ENCODE measurements at places on chromosomes 3 and 15. TPM values are rescaled to one million over a fixed set of nuclear protein-coding genes. Genes with fewer than 3 reads are reported as not detected.

DNA sequence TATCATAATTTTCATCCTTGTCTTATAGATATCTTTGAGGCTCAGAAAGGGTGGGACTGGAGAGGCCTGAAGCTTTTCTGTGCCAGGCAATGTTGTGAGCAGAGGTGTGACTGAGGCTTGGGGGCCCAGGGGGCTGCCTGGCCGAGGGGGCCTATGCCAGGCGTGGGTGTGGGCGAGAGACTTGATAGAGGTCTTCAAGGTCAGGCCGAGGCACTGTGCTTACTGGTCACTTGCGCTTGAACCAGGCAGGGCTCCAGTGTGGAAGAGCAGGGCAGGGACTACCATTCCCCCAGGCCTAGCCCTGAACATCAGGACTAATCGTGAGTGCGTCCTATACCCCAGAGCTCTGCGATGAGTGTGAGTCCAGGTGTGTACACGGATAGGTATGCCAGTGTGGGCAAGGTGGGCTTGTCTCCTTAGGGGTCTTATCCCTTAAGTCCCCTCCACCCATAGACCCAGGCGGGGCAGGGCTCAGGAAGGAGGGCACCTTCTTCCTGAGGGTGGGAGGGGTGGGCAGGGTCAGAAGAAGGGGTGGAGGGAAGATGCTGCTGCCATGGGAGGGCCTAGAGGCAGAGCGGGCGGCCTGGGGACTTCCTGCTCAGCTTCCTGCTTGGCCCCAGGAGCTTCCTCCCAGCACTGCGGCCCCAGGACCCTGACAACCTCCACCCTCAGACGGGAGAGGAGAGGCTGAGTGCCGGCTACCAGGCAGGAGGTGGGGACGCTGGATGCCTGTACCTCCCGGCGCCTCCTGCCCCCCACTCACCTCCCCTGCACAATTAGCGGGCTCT lies 84.7 kb downstream of the LINGO1 start:
- peaks cover 4% of the 10 kb centered on the region for H3K36me3 ChIP-seq
- peaks cover 34% of the 10 kb centered on the region for H3K4me1 ChIP-seq
- peaks cover under 1% of the 10 kb centered on the region for H3K27me3 ChIP-seq
- no peak overlapping the region for H3K4me3 ChIP-seq
- H3K27ac ChIP-seq: no peak overlapping the region

The GOLGA8R gene
- not detected for total RNA-seq

GRCh38 chr3:184784731-184785500 lies 27.1 kb upstream of the VPS8 start:
- peaks cover 18% of the 10 kb centered on the region for H3K4me1 ChIP-seq
- H3K36me3 ChIP-seq: no peaks in the 10 kb centered on the region
- no peak for DNase-seq
- no peaks in the 10 kb centered on the region for H3K27me3 ChIP-seq

DNA sequence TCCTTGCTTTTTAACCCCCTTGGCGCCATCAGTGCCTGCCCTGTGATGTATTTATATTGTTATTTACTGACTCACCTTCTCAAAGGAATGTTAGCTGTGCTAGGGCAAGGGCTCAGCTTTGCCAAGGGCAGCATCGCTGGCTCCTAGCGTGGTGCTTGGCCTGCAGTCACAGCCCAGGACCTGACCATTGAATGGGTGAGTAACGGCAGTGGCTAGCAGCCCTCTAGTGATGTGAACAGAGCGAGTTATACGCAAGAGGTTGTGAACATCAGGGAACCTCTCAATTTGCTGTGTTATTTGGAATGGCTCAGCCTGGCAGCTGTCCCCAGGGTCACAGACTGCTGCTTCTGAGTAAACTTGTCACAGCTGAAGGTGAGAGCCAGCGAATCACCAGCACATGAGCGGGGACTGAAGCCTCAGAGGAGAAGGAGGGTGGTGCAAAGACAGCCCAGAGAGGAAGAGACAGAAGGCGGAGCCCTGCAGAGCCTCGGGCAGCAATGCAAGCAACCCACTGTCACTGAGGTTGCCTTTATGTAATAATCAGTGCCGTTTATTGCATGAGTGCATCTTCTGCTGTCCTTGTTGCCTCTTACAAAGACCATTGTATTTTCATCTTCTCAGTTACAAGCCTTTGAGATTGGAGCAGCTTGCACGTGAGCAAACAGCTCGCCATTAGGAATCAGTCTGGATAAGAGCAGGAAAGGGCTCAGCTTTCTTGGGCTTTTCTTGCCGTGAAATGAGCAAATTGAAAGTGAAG lies 158.3 kb downstream of the SLCO3A1 start:
- peak overlapping the region; percentile 44 for H3K4me3 ChIP-seq
- no peak for DNase-seq
- peaks cover under 1% of the 10 kb centered on the region for H3K36me3 ChIP-seq
- no peak overlapping the region for H3K27ac ChIP-seq

The ST3GAL6 gene
- total RNA-seq: 52.9 TPM

DNA sequence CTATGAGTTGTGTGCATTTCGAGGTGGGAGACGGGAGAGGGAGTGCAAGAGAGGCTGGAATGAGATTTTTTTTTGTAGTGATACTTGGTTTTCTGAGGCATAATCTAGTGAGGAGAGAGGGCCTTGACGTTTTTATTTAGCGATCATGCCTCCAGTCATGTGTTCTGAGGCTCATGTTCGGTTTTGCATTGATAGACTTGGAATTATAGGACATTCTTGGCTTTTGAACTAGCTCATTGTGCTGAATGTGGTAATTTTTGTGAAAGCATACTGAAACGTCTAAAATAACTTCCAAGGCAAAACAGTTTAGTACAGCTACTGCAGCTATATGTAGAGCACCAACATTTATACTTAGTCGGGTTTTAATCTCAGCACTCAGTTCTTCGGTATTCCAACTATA lies 408.1 kb downstream of the CNTN4 start:
- H3K36me3 ChIP-seq: no peaks in the 10 kb centered on the region
- peaks cover 17% of the 10 kb centered on the region for H3K4me1 ChIP-seq

The SAMMSON gene
- total RNA-seq: not detected

The PCLAF gene
- total RNA-seq: 4.7 TPM

The ABHD10 gene
- total RNA-seq: 35.9 TPM

The TRAIP gene
- 11.3 TPM for total RNA-seq

The ATP13A5 gene
- not detected for total RNA-seq

DNA sequence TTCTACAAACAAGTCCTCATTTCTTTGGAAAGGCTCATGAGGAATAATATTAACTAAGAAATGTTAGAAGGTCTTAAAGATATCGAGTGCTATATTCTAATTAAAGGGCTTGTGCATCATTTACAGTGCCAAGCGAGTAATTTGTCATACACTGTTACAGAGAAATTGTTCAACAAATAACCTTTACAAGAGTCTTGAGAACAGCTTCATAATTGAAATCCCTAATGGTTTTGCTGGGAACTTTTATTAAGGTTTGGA lies 209.5 kb downstream of the MECOM start:
- H3K27ac ChIP-seq: no peak overlapping the region
- no peak overlapping the region for H3K4me3 ChIP-seq
- no peaks in the 10 kb centered on the region for H3K36me3 ChIP-seq
- peaks cover 2% of the 10 kb centered on the region for H3K27me3 ChIP-seq
- H3K4me1 ChIP-seq: peaks cover 2% of the 10 kb centered on the region

- H3K4me3 ChIP-seq: peak overlapping the region; percentile 93
- DNase-seq: no peak
- no peak overlapping the region for H3K27ac ChIP-seq
- peaks cover 9% of the 10 kb centered on the region for H3K27me3 ChIP-seq
- peaks cover 4% of the 10 kb centered on the region for H3K36me3 ChIP-seq
- peaks cover 5% of the 10 kb centered on the region for H3K4me1 ChIP-seq
Observed at GRCh38 chr15:89656116-89656815, 999 bp upstream of the KIF7 start.

GRCh38 chr3:87148020-87148419 lies 79.1 kb upstream of the CHMP2B start:
- no peak for DNase-seq
- H3K4me3 ChIP-seq: no peak overlapping the region
- no peak overlapping the region for H3K27ac ChIP-seq
- no peaks in the 10 kb centered on the region for H3K27me3 ChIP-seq
- no peaks in the 10 kb centered on the region for H3K36me3 ChIP-seq

- DNase-seq: no peak
- H3K4me3 ChIP-seq: no peak overlapping the region
- H3K36me3 ChIP-seq: no peaks in the 10 kb centered on the region
- H3K4me1 ChIP-seq: peaks cover 4% of the 10 kb centered on the region
- peaks cover 13% of the 10 kb centered on the region for H3K27me3 ChIP-seq
Observed at GRCh38 chr3:13141183-13141582, 68.0 kb upstream of the IQSEC1 start.

DNA sequence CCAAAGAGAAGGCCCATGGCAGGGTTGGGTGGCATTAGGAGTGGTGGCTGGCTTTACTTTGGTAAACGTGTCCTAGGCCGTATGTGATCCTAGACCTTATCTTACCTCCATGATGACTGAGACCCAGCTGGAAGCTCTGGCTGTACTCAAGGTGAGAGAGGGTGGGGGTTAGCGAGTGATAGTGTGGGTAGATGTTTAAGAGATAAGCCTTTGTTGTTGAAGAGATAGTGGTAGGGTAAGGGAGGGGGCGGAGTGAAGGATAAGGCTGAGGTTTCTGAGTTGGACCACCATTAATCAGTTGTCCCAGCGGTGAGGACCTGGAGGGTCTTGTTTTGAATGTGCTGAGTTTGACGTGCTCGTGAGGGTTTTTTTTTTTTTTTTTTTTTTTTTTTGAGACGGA lies 61.5 kb upstream of the ULK4 start:
- peaks cover 66% of the 10 kb centered on the region for H3K4me1 ChIP-seq
- H3K36me3 ChIP-seq: no peaks in the 10 kb centered on the region
- H3K4me3 ChIP-seq: peak overlapping the region; percentile 84
- DNase-seq: no peak
- H3K27ac ChIP-seq: peak overlapping the region; percentile 99
- H3K27me3 ChIP-seq: peaks cover 12% of the 10 kb centered on the region

The SI gene
- not detected for total RNA-seq

The PLIN1 gene
- total RNA-seq: not detected

DNA sequence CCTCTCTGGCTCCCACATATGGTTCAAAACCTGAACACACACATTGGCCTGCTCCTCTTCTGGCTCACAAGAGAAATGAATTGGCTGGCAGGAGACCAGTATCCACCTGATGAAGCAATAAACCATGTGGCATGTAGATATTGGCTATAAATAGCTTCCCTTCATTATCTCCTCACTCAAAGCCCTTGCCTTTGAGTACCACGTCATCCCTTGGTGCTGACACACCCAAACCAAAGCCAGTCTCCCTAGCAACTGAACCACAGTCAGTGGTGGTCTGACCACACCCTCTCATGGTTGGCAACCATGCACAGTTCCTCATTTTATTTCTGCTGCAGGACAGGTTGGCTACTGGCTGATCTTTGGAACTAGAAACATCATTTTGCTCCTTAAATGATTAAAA lies 98.8 kb downstream of the ZNF621 start:
- no peak for DNase-seq
- no peak overlapping the region for H3K4me3 ChIP-seq
- peaks cover 13% of the 10 kb centered on the region for H3K36me3 ChIP-seq
- no peaks in the 10 kb centered on the region for H3K4me1 ChIP-seq
- no peak overlapping the region for H3K27ac ChIP-seq

DNA sequence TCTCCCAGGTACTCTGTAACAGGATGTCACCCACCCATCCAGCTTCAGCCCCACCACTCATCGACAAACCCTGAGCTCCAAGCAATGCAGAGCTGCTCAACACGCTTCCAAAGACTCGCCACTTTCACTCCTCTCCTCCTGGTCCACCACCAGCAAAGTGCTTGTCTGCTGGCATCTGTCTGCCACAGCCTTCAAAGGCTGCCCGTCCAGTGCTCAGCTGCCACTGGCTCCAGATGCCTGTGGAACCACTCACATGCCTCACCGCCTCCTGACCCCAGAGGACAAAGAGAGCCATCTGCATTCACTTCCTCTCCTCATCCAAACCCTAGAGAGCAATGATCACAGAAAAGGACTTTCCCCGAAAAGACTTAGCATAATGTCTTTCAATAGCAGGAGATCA lies 109.5 kb upstream of the OCA2 start:
- H3K4me3 ChIP-seq: peak overlapping the region; percentile 68
- DNase-seq: peak; percentile 72
- peaks cover 7% of the 10 kb centered on the region for H3K27me3 ChIP-seq
- H3K36me3 ChIP-seq: peaks cover 4% of the 10 kb centered on the region
- peak overlapping the region; percentile 96 for H3K27ac ChIP-seq

GRCh38 chr15:36254426-36254825 lies 325.0 kb upstream of the CDIN1 start:
- no peak for DNase-seq
- H3K36me3 ChIP-seq: no peaks in the 10 kb centered on the region
- H3K27ac ChIP-seq: no peak overlapping the region
- no peak overlapping the region for H3K4me3 ChIP-seq

DNA sequence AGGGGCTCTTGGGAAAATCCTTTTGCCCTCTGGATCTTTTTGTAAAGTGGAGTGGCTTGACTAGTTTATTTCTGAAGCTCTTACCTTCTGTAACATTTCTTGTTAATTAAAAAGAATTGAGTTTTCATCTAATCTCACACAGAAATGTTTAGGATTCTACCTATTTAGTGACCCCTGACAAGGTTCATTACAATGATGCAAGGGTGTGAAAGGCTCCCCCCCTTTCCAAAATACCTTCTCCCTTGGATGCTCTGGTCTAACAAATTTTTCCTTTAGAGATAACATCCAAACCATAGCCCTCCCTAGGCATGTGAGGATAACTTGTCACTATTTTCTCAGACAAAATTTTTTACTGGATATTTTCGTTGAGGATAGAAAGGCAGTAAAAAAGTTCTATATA lies 223.9 kb downstream of the THRB start:
- no peak overlapping the region for H3K4me3 ChIP-seq
- no peaks in the 10 kb centered on the region for H3K36me3 ChIP-seq
- no peak overlapping the region for H3K27ac ChIP-seq
- no peak for DNase-seq
- peaks cover 2% of the 10 kb centered on the region for H3K27me3 ChIP-seq

GRCh38 chr15:73923156-73923487 lies 3.1 kb upstream of the LOXL1 start:
- H3K27me3 ChIP-seq: peaks cover 12% of the 10 kb centered on the region
- peak overlapping the region; percentile 77 for H3K4me3 ChIP-seq
- H3K27ac ChIP-seq: peak overlapping the region; percentile 92
- peaks cover 52% of the 10 kb centered on the region for H3K4me1 ChIP-seq
- no peak for DNase-seq
- H3K36me3 ChIP-seq: peaks cover 10% of the 10 kb centered on the region

- H3K36me3 ChIP-seq: no peaks in the 10 kb centered on the region
- H3K4me3 ChIP-seq: no peak overlapping the region
- no peaks in the 10 kb centered on the region for H3K4me1 ChIP-seq
- peak; percentile 17 for DNase-seq
- H3K27ac ChIP-seq: no peak overlapping the region
Observed at GRCh38 chr3:109050591-109051167, 67.3 kb downstream of the MORC1 start.

GRCh38 chr3:195005251-195005620 lies 265.7 kb downstream of the XXYLT1 start:
- peaks cover 6% of the 10 kb centered on the region for H3K27me3 ChIP-seq
- peaks cover 14% of the 10 kb centered on the region for H3K4me1 ChIP-seq
- no peak overlapping the region for H3K4me3 ChIP-seq
- no peak overlapping the region for H3K27ac ChIP-seq
- no peak for DNase-seq

- no peaks in the 10 kb centered on the region for H3K36me3 ChIP-seq
- peaks cover 3% of the 10 kb centered on the region for H3K27me3 ChIP-seq
- peaks cover 10% of the 10 kb centered on the region for H3K4me1 ChIP-seq
- no peak for DNase-seq
Observed at GRCh38 chr3:172175254-172175599, 135.8 kb downstream of the FNDC3B start.

The PGBD4 gene
- 1.7 TPM for total RNA-seq
